ENCODE measurements at places on chromosomes 4 and X.

- DNase-seq, result no peak
Observed at GRCh38 chrX:77003956-77004355, 443.2 kb upstream of the FGF16 start.

DNA sequence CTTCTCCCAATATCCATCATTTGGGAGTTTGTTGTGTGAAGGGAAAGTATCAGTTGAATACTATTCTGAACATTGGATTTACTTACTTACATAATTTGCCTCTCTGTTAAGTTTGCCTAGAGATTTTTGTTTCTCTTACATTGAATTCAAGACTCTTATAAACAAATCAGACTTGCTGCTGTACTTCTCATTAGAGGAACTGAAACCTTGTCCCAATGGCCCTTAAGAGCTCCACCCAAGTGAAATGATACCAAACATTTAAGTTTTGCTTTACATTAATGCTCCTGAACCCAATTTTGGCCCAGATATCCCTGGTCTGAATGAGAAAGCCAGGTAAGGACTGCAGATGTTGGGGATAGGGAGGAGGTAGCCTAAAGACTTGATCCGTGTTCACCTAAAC lies 32.0 kb downstream of the HAND2 start:
- DNase-seq, result no peak

DNA sequence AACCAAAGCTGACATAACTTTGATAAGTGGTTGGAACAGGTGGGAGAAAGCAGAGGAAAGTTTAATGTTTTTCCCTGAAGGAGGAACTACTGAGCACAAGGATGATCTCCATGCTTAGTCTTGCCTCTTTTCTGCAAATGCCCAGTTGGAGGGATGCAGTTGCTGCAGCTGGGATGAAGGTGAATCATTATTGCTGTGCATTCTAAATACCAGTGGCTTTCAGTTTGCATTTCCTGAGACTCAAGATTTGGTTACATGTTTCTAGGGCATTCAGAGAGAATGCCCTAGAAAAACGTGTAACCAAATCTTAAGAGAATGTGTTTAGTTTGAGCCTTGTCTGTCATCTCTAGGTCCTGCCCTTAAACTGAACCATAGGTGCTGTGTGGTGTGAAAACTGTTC lies 42.2 kb downstream of the METTL14 start:
- no peak for DNase-seq

DNA sequence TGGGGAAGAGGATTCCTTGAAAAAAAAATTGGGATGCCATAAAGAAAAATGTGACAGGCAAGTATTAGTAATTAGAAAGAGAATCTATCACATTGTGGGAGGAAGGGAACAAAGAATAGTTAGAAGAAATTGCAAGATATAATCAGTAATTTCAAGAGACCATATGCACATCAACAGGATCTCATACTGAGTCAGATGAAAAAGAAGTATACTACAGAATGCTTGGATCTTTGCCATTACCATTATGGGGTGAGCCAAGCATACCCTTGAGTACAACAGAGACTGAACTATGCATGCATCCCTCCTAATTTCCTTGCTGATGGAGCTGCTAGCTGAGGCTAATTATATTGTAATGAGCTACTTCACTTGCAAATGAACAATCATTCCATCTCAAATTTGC lies 287.6 kb downstream of the PAPSS1 start:
- no peak for DNase-seq

DNA sequence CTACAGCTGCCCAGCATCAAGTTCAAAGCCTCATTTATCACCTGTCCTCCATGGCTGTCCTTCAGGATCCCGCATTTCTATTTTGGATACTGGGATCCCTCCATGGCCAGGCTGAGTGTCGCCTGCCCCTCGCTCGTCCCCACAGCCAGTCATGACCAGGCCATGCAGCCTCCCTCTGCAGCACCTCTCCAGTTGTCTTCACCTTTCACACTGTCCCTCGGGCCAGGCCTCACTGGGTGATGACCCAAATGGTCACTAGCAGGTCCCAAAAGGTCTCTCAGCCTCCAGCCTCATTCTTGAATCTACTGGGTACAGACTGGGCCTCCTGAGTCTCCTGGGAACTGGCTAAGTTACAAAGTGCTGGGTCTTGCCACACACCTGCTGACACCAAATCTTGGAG lies 48.7 kb upstream of the HELT start:
- no peak for DNase-seq

Measured in cerebellar nuclear complex (tissue), 1 donor.